Activated CD4-positive, alpha-beta T cell treated with anti-CD3 and anti-CD28 coated beads for 24 hours (primary cell): ENCODE measurements at places on chromosomes 13 and 19.

DNA sequence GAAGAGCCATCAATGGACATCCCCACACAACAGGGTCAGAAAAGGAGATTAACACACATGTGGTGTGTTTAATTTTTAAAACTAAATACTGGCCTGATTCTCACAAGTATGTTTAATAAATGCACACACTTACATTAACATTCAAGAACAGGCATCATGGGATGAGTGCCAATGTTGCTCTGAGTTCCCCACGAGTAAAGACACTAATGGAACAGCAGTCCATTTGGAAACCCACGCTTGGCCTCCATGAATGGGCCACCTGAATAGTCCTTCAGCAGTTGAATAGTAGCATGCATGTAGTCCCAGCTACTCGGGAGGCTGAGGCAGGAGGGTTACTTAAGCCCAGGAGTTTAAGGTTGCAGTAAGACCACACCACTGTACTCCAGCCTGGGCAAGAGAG lies 195.2 kb upstream of the IPO5 start:
- no peak for DNase-seq

GRCh38 chr19:15623711-15624318 lies 8.8 kb downstream of the CYP4F8 start:
- no peak for DNase-seq

GRCh38 chr19:14704450-14704849 lies 14.6 kb downstream of the ZNF333 start:
- no peak for DNase-seq

GRCh38 chr13:46778095-46778494 lies 18.9 kb downstream of the ESD start:
- no peak for DNase-seq

DNA sequence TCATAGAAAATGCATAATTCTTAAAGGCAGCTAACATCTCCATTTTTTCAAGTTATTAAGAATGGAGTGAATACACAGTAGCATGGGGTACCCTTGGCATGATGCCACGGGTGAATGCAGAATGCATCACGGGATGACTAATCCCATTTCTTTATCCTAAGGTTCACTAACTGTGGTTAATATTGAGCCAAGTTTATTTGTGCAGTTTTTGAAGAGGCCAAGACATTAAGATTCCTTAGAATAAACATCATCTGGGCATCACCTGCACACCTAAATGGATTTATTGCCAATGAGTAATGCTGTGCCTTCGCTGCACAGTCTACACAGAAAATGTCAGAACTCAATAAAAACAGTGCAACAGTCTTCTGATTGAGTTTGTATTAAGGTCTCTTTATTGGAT lies 333.1 kb downstream of the GPC6 start:
- no peak for DNase-seq

- DNase-seq: peak; percentile 38
Observed at GRCh38 chr19:23116802-23117571, at the start of gene ZNF730. Gene ZNF730 (plus strand): TSS chr19:23117025. CDS start chr19:23117174, 149 bp downstream.

- DNase-seq: no peak
Observed at GRCh38 chr19:13153569-13154240, 3.5 kb downstream of the IER2 start.

GRCh38 chr19:50551715-50552187 lies 16.5 kb downstream of the LRRC4B start:
- no peak for DNase-seq

- DNase-seq: no peak
Observed at GRCh38 chr19:48310227-48310626, 15.1 kb upstream of the EMP3 start.

DNA sequence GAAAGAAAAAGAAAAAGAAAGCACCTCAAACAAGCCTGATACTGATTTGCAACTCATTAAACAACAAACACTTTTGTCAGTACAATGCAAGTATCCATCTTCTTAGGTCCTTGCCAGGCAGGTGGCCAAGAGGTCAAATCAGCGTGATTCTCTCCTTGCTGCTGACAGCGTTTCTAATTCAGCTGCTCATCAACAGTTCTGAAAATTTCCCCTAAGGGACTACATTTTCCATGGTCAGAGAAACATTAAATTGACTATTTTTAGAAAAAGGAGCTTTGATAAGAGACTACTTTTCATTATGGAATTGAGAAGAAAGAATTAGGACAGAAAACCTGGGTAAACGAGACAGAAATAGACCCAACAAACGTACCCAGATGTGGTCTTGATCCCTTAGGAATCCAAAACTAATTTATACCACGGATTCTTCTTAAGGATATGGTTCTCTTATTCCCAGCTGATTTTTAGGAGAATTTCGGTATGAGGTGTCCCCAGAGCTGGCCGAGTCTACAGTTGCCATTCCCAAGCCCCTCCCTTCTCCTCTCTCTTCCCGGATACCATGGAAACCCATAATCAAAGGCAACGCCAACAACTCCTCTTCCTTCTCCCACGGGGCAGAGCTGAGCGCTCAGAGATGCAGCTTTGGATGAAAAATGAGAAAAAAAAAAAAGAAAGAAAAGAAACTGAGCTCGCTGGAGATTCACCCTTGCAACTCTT lies 29.5 kb upstream of the CEBPG start:
- DNase-seq: no peak

DNA sequence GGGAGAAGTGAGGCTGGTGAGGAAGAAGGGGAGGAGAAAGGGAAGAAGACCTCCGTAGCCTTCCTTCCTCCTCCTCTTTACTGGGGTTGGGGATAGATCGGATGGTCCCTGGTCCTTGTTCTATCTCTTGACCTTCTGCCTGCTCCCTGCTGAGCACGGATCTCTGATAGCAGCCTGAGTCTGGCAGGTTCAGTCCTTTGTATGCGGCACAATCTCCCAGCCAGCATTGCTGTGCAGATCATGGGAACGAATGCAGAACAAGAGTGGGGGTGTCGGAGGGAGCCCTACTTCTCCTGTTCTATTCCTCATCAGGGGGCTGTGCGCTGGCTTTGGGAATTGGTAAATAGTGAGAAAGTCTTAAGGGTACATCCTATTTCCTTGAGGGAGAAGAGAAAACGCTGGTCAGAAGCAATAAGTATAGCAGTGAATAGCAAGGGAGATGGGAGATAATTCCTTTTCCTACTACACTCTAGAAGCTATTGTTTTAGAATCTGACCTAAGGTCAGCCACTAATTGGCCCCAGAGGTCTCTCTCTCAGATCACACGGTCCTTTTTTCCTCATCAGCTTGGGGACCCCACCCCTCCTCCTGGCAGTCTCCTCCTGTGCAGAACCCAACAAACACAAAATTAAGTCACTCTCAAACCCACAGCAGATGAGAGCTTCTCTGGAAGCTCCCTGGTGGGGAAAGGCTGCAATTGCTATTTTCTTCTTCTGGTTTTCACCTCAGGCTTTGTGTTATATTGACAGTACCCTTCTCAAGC lies 41.0 kb downstream of the KL start:
- DNase-seq: no peak

DNA sequence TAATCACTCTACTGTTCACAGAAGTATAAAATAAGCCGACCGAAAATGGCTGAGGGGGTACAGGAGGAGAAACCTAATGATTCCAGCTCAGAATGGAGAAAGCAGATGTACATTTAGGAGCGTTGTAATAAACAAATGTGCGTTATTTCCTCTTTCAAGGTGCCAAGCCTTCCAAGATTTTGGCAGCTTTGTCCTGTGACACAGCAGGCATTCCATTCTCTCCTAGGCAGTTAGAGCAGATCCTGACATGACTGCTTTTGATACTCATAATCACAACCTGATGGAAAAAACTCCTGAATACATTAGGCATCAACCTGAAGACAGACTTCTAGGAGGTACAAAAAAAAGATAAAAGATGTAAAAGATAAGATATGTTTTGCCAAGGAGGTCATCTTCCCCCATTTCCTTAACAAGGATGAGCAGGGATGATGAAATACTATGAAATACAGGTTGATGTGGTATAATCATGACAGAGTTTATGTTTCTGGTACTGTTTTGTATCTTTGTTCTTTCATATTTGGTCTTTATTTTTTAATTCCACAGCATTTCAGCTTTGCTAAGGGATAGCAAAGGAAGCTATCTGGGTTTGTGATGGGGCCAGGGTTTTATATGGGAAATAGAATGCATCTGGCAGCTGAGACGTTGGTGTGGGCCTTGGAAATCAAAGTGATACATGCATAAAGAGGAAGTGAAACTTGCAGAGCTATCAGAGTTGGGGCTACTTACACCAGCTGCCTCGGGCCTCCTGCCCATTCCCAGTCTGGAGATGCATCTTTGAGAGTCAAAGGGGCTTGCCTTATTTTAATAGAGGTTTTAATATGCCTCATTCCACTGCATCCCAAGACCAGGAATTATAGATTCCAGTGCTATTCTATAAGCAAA lies 222.5 kb downstream of the OXGR1 start:
- DNase-seq: no peak

DNA sequence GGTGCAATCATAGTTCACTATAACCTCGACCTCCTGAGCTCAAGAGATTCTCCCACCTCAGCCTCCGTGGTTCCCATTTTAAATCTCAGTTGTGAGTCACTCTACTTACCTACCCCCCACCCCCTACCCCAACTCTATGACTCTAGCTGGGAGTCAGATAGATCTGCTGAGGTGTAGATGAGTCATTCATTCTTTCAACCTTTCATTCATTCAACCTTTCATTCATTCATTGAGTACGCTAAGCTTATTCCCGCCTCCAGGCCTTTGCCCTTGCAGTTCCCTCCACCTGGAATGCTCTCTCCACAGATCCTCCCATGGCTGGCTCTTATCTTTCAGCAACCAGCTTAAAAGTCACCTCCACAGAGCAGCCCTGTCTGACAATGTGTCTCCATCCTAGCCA lies 1.1 kb upstream of the MAST1 start:
- no peak for DNase-seq

- peak; percentile 35 for DNase-seq
Observed at GRCh38 chr19:9847087-9847671, 12.1 kb downstream of the PIN1 start.

- DNase-seq: no peak
Observed at GRCh38 chr13:44667943-44668342, 91.8 kb upstream of the TSC22D1 start.
